DMS53 (cell line): ENCODE measurements at places on chromosomes 12 and 14.

- DNase-seq, result no peak
Measured at GRCh38 chr12:114685869-114686268, 1.9 kb upstream of the TBX3 start.

GRCh38 chr14:69861025-69861569, 18.1 kb upstream of the SMOC1 start:
- DNase-seq, result no peak

- DNase-seq, result peak; percentile 98
Measured at GRCh38 chr12:54259194-54260011, 20.5 kb downstream of the CBX5 start.

GRCh38 chr14:93091666-93092065, 24.1 kb downstream of the ITPK1 start:
- no peak for DNase-seq

- DNase-seq, result peak; percentile 44
Measured at GRCh38 chr14:96252999-96253539, 2.9 kb upstream of the BDKRB1 start.

GRCh38 chr14:82889701-82890100, 1356.0 kb upstream of the SEL1L start:
- DNase-seq, result no peak

- DNase-seq, result peak; percentile 87
Measured at GRCh38 chr12:46579474-46579873, 206.9 kb upstream of the SLC38A2 start.
